Activated CD4-positive, alpha-beta T cell treated with anti-CD3 and anti-CD28 coated beads, Interleukin-2, amount 10 ng/mL, durations not matched to agents 7 days and 5 days (primary cell): ENCODE measurements at places on chromosomes 1 and 21.

DNA sequence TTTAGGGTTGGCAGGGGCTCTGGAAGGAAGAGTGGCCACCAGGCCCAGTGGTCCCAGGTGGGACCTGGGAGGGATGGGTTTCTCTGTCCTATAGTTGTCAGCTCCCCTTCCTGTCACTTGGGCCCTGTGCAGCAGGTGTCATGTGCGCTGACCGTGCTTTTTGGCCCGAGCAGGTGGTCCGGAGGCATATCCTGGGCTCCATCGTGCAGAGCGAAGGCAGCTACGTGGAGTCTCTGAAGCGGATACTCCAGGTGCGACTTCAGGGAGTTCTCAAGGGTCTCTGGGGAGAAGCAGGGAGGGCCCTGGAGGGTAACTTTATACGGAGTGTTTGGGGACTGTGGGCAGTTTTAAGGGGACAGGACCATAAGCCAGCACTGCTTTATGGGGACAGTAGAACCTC is 82.2 kb downstream of the ARHGEF10L start:
- DNase-seq, result no peak

GRCh38 chr1:200495901-200496300 is 86.1 kb upstream of the ZNF281 start:
- no peak for DNase-seq

DNA sequence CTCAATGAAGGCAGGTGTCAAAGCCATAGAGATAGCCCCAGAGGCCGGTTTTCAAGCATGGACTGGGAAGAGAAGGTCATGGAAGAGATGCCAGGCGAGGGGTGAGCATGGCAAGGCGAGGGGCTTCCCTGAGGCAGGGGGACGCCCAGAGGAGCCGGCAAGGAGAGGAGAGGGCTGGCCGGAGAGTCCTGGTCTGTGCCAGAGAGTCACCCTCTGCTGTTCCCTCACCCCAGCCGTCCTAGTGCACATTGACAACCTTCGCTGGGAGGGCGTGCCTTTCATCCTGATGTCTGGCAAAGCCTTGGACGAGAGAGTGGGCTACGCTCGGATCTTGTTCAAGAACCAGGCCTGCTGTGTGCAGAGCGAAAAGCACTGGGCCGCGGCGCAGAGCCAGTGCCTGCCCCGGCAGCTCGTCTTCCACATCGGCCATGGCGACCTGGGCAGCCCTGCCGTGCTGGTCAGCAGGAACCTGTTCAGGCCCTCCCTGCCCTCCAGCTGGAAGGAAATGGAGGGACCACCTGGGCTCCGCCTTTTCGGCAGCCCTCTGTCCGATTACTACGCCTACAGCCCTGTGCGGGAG is 28.8 kb downstream of the H6PD start:
- DNase-seq, result no peak

DNA sequence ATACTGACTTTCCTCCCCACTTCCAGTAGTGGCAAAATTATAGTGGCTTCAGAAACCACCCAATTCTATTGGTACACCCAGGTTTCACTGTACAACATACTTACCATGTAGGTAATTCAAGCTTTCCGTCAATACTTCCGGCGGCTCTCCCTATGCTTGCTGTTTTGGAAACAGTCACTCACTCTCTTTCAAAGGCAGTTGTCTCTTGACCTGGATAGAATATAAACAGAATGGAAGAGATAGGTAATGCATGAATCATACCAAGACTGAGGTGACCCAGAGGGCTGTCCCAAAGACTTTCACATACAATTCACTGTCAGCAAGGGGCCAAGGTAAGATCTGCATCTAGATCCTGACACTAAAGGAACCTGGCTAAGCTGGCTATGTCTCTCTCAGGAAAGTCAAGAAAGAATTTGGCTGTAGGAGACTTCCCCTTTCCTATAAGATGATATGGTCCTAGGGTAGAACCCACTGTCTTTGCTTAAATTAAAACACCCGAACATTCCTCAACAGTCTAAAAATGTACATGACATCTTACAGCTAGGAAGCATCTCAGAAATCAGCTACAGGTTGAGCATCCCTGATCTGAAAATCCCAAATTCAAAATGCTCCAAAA is 59.6 kb downstream of the LUZP1 start:
- DNase-seq, result no peak

GRCh38 chr21:23215261-23215660 is 2217.1 kb downstream of the NCAM2 start:
- no peak for DNase-seq

DNA sequence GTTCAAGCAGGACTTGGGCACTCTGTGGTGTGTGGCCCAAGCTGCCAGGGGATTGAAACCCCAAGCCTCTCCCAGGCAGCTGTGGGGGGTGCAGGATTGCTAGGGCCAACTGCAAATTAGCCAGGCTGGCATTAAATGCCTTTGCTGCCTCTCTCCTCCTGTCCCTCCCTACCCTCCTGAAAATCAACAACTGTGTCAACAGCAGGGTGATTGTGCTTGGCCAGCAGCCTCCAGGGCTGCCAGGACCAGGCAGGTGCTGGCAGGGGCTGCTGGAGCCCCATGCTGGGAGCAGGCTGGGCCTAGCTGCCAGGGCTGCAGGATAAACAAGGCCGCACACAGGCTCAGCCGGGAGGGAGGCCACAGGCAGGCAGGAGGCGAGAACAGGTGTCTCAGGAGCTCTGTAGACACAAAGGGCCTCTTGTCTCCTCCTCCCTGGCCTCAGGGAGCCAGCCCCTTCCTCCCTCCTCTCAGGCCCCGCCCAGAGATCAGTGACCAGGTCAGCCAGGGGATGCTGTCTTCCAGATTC is 11.4 kb downstream of the SOX13 start:
- no peak for DNase-seq

DNA sequence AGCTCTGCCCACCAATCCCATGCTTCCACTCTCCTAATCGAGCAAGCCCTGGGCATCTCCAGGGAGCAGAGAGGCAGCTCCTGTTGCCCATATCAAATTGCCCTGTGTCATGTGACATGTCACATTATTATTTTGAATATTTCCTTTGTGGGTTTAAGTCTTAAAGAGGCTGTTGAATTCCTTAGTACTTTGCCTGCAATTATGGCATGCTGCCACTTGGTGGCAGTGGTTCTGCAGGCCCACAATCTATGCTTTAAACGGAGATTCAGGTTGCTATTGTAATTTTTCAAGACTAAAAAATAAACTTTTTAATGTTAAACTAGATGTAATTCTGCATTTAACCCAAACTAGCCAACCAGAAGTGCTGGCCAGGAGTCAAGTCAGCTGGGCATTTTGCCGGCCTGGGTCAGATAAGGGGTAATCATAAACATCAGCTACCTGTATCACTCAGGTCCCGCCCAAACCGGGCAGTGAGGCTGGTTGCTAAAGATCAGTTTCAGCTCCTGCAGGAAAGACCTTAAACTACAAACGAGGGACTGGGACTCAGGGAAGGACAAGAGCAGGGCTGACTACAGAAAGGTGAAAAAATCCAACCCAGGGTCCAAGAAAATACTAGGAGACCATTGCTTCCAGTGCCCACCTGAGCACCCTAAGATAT is 37.3 kb upstream of the ARHGEF16 start:
- DNase-seq, result no peak

DNA sequence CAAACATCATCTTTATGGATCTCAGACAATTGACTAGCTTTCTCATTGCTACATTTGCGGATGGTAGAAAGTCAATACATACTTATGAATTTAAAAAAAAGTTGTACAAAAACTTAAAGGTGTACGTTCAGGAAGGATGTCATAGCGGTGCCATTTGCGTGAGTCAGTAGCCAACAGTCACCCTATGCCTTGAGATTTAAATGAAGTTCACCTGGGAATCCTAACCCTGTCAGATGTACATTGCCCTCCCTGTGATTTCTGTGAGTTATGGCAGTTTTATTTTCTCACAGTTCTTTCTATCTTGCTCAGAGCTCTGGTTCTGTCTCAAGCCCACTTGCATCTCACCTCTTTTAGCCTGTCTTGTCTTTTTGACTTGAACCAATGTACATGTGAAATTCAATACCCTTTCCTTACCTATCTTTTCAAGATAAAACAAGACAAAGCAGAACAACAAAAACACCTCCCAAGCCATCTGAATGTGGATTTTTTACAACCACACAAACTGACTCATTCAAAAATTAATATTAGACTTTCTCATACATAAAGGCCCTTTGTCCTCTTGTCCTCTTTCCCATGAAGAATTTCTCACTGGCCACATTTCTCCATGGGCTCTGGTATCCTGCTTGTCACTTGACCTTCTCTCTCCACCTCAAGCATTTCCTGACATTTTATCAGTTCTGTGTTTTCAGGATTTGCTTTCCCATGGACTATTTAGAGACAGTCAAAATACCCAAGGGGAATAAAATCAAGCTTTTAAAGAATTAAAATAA is 25.3 kb upstream of the ZNF697 start:
- no peak for DNase-seq

- no peak for DNase-seq
These were observed 5.8 kb downstream of the AGL start for GRCh38 chr1:99855914-99856450.

DNA sequence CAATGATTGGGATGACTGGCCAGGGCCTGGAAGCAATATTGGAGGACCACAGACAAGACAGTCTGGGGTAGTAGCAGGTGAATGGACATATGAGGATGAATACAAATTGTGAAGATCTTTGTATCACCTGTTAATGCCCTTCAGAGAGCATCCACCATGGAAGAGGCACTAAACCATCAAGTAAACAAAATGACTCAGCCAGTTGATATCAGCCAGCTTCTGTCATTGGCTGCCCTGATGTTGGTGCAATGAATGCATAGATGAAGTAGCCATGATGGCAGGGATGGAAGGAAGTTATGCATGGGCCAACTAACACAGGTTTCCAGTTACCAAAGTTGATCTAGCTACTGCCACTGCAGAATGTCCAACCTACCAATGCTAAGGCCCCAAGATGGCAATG is 16.1 kb upstream of the ERI3 start:
- DNase-seq, result no peak

- no peak for DNase-seq
These were observed 7.5 kb downstream of the TMEM59 start for GRCh38 chr1:54045496-54045895.

DNA sequence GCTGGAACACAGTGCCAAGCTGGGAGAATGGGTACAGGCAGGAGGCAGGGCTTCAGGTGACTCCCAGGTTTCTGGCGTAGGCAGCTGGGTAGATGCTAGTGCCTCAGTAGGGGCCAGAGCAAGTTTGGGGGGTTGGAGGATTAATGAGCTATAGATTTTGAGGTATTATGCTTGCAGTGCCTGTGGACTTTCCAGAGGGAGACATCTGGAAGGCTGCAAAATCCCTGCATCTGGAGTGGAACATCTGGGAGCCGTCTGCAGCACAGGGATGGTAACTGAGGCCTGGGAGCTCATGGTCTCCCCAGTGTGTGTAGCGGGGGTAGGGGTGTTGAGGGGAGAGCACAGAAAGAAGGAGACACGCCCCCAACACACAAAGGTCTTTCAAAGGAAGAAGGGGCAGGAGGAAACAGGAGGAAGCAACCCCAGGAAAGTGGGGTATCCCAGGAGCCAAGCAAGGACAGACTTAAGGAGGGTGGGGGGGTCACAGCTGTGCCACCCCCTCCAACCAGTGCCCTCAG is 2.2 kb upstream of the PDZK1IP1 start:
- no peak for DNase-seq

DNA sequence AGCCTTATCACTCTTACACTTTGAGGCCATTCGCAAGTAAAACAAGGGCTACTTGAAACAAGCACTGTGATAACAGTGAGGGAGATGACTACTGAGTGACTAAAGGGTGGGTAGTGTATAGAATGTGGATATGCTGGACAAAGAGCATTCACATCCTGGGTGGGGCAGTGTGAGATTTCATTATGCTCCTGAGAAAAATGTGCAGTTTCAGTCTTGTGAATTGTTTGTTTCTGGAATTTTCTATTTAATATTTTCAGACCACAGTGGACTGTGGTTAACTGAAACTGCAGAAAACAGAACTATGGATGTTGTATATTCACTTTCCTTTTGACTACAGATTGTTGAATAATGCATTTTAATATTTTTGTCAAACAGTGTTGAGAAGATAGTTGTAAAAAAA is 25.1 kb upstream of the B3GALT2 start:
- no peak for DNase-seq

GRCh38 chr1:116436611-116436970 is 63.5 kb downstream of the ATP1A1 start:
- no peak for DNase-seq

- DNase-seq, result no peak
These were observed 450 bp upstream of the CR2 start for GRCh38 chr1:207453710-207454045.
